ENCODE measurements at places on chromosomes 1 and 21. TPM values are rescaled to one million over a fixed set of nuclear protein-coding genes. Genes with fewer than 3 reads are reported as not detected.

- H3K27me3 ChIP-seq, result no peaks in the 10 kb centered on the region
- no peaks in the 10 kb centered on the region for H3K4me1 ChIP-seq
- no peaks in the 10 kb centered on the region for H3K36me3 ChIP-seq
- H3K27ac ChIP-seq, result no peak overlapping the region
- no peak overlapping the region for H3K4me3 ChIP-seq
- no peak for DNase-seq
Observed at GRCh38 chr1:159203610-159204009, 1.1 kb upstream of the ACKR1 start.

GRCh38 chr1:64842224-64842623, 97.3 kb downstream of the RAVER2 start:
- peaks cover 2% of the 10 kb centered on the region for H3K4me1 ChIP-seq
- no peak overlapping the region for H3K4me3 ChIP-seq
- no peaks in the 10 kb centered on the region for H3K27me3 ChIP-seq
- H3K36me3 ChIP-seq, result no peaks in the 10 kb centered on the region
- no peak for DNase-seq

DNA sequence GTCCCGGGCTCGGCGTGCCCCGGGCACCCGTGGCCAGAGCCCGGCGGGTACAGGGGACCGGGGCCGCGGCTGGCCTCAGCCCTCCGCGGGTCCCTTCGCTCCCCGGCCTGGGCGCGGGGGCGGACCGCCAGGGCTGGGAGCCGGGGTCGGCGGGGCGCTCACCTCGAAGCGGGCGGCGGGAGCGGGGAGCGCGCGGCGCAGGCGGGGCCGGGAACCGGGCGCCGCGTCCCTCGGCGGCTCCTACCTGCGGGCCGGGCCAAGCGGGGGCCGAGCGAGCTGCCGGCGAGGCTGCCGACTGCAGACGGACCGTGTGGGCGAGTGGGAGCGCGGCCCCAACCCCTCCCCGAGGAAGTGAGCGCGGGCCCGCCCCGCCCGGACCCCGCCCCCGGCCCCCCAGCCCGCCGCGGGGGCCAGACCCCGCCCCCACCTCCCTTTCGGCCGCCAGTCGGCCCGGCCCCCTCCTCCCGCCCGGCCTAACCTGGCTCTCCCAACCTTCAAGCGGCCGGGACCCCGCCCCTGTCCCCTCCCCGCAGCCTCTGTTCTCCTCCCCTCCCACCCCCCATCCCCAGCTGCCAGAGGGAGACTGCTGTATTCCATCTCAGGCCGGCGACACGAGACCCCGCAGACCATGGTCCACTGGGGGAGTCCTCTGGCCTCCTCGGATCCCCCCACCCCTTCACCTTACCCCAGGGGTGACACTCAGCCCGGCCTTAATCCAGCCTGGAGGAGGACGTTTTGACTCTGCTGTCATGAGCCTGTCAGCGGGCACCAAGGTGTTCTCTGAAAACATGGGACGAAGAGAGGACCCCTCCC, at the start of gene FHL3:
Gene FHL3 (minus strand): TSS at position 320 of the 813 bp plus-strand sequence. CDS start 6,102 bp downstream, outside the sequence.
- H3K4me1 ChIP-seq, result peaks cover 14% of the 10 kb centered on the region
- no peaks in the 10 kb centered on the region for H3K36me3 ChIP-seq
- no peaks in the 10 kb centered on the region for H3K27me3 ChIP-seq
- peak; percentile 76 for DNase-seq

GRCh38 chr1:14441302-14441741, 157.2 kb upstream of the KAZN start:
- H3K4me3 ChIP-seq, result no peak overlapping the region
- H3K27ac ChIP-seq, result no peak overlapping the region
- no peak for DNase-seq
- no peaks in the 10 kb centered on the region for H3K4me1 ChIP-seq
- H3K36me3 ChIP-seq, result no peaks in the 10 kb centered on the region
- H3K27me3 ChIP-seq, result no peaks in the 10 kb centered on the region

GRCh38 chr1:4581807-4582206, 72.6 kb upstream of the AJAP1 start:
- DNase-seq, result no peak
- H3K4me3 ChIP-seq, result no peak overlapping the region
- H3K4me1 ChIP-seq, result no peaks in the 10 kb centered on the region
- H3K27me3 ChIP-seq, result no peaks in the 10 kb centered on the region
- H3K27ac ChIP-seq, result no peak overlapping the region
- H3K36me3 ChIP-seq, result no peaks in the 10 kb centered on the region

DNA sequence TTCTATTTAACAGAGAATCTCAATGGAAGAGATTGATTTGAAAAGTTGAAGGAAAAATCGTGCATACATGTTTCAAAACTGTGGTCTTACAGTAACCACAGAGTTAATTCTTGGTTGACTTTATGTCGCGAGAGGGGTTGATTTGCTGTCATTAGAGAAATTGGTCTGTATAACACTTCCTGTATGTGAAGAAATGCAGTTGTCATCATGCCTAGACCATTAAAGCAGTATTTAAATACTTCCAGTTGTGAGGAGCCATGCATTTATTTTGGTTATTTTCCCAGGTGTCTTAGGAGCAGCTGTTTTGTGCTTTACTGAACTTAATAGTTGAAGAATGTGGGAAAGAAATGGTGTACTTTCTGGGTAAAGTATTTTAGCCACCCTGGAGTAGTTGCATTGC, 76.2 kb downstream of the NFIA start:
- no peaks in the 10 kb centered on the region for H3K36me3 ChIP-seq
- peaks cover 4% of the 10 kb centered on the region for H3K4me1 ChIP-seq
- DNase-seq, result no peak
- no peaks in the 10 kb centered on the region for H3K27me3 ChIP-seq

The CFAP141 gene
- total RNA-seq, result not detected

The DARS2 gene
- total RNA-seq, result 8.0 TPM

The APCS gene
- 0.72 TPM for total RNA-seq

The E2F2 gene
- 0.15 TPM for total RNA-seq

Measured in ovary (tissue), 10 donors.